PC-3 (cell line): ENCODE measurements at places on chromosomes 6 and 20. TPM values are rescaled to one million over a fixed set of nuclear protein-coding genes. Genes with fewer than 3 reads are reported as not detected.

DNA sequence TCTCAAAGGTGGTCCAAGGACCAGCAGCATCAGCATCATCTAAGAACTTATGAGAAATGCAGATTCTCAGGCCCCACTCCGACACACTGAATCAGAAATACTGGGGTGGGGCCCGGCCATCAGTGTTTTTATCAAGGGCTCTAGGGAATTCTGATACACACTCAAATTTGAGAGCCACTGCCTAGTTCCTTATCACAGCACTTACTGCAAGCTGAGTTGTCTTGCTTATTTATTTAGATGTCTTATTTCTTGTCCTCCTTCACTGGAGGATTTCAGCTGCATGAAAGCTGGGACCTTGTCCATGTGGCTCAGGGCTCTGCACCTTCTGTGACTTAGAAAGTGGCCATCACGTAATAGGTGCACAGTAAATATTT is 139.4 kb upstream of the RREB1 start:
- H3K27me3 ChIP-seq, result no peaks in the 10 kb centered on the region
- peaks cover 54% of the 10 kb centered on the region for H3K4me1 ChIP-seq
- H3K4me3 ChIP-seq, result no peak overlapping the region
- H3K27ac ChIP-seq, result peak overlapping the region; percentile 85
- DNase-seq, result no peak
- H3K36me3 ChIP-seq, result no peaks in the 10 kb centered on the region

GRCh38 chr6:156974830-156975261 is 197.7 kb downstream of the ARID1B start:
- no peak for DNase-seq
- H3K27ac ChIP-seq, result no peak overlapping the region
- no peak overlapping the region for H3K4me3 ChIP-seq
- H3K36me3 ChIP-seq, result no peaks in the 10 kb centered on the region
- no peaks in the 10 kb centered on the region for H3K27me3 ChIP-seq

FAM209B gene
- total RNA-seq, result 0.58 TPM in 1 of 2 replicates, not detected in the other

DNA sequence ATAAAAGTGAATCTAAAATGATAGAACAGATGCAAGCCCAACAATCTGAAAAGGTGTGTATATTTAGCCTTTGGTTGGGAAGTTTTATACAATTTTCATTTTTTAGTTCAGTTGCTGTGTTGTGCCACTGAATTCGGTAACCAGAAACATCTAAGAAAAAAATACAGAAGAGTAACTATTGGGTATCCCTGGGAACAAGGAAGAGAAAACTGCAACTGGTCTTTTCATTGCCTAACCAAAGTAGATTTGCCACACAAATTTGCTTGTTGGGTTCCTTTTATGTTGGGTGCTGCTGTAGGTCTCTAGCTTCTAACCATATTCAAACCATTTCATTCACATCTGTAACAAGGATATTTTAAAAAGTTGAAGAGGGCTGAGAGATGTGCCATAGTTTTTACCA is 2.8 kb upstream of the TMEM30A start:
- no peak for DNase-seq
- no peak overlapping the region for H3K4me3 ChIP-seq
- peaks cover 3% of the 10 kb centered on the region; the same call in 1 of the 2 replicates for H3K4me1 ChIP-seq

- no peak overlapping the region for H3K27ac ChIP-seq
- no peak overlapping the region for H3K4me3 ChIP-seq
- H3K36me3 ChIP-seq, result peaks cover 44% of the 10 kb centered on the region
- no peaks in the 10 kb centered on the region for H3K27me3 ChIP-seq
- no peaks in the 10 kb centered on the region for H3K4me1 ChIP-seq
Observed at GRCh38 chr6:3109761-3110160, 8.8 kb upstream of the BPHL start.

DNA sequence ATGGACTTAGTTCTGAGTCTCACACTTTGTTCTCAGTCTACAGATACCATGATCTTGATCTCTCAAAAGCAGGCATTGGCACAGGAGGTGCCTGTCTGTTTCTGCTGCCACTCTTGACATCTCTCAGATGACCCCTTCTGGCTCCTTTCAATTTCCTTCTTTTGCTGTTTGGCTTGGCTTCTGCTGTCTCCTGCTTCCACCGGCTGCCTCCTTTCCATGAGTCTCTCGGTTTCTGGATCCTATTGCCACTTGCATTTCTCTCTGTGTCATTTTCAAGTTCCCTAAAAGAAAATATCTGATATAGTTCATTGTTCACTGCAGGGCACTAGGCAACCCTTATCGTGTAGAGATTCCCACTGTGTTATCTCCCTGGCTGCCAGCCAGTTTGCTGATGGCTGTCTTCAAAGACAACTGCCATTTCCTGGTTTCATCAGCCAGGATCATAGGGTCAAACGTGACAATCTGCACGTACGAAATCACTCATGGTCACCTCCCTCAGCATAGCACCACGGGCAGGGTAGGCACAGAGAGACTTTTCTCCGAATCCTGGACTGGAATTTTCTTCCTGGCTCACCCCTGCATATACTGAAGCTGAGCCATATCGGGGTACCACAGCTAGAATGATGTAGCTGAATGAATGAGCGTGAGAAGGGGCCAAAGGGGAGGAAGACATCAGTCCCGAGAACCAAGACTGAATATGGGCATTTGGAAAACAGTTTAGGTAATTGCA is 144.6 kb upstream of the TMEM170B start:
- H3K36me3 ChIP-seq, result no peaks in the 10 kb centered on the region
- no peak overlapping the region for H3K27ac ChIP-seq
- no peak overlapping the region for H3K4me3 ChIP-seq
- H3K27me3 ChIP-seq, result no peaks in the 10 kb centered on the region
- H3K4me1 ChIP-seq, result peaks cover 24% of the 10 kb centered on the region
- DNase-seq, result no peak

GRCh38 chr6:156727715-156728385 is 49.3 kb upstream of the ARID1B start:
- H3K27ac ChIP-seq, result no peak overlapping the region
- no peak overlapping the region for H3K4me3 ChIP-seq
- peaks cover 11% of the 10 kb centered on the region; the same call in 1 of the 2 replicates for H3K4me1 ChIP-seq
- H3K36me3 ChIP-seq, result no peaks in the 10 kb centered on the region
- DNase-seq, result no peak
- H3K27me3 ChIP-seq, result no peaks in the 10 kb centered on the region

TGM3 gene
- not detected in 2 replicates for total RNA-seq

TRIM15 gene
- not detected in 2 replicates for total RNA-seq

SAMD3 gene
- total RNA-seq, result not detected in 2 replicates

- no peak for DNase-seq
- H3K4me1 ChIP-seq, result no peaks in the 10 kb centered on the region
- no peak overlapping the region for H3K27ac ChIP-seq
- no peak overlapping the region for H3K4me3 ChIP-seq
Observed at GRCh38 chr6:133697185-133697584, 191.7 kb upstream of the TCF21 start.

DNA sequence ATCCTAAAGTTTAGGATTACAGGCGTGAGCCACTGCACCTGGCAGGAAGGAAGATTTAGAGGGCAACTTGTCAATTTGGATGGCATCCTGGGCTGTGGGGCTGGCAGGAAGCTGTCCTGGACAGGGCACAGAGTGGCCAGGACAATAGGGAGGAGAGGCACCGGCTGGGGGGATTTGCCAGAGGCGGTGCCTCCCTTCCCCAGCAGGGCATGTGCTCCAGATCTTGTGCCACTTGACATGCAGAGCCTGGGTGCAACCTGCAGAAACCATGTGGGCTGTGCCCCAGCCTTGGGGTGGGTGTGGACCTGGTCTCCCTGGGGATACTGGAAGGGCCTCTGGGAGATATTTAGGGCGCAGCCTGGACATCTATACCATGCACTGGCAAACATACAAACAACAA is 58.6 kb upstream of the EEF1A1 start:
- H3K27me3 ChIP-seq, result no peaks in the 10 kb centered on the region
- H3K36me3 ChIP-seq, result no peaks in the 10 kb centered on the region
- peak overlapping the region; percentile 99 for H3K27ac ChIP-seq
- no peak overlapping the region for H3K4me3 ChIP-seq
- H3K4me1 ChIP-seq, result peaks cover 26% of the 10 kb centered on the region

DNA sequence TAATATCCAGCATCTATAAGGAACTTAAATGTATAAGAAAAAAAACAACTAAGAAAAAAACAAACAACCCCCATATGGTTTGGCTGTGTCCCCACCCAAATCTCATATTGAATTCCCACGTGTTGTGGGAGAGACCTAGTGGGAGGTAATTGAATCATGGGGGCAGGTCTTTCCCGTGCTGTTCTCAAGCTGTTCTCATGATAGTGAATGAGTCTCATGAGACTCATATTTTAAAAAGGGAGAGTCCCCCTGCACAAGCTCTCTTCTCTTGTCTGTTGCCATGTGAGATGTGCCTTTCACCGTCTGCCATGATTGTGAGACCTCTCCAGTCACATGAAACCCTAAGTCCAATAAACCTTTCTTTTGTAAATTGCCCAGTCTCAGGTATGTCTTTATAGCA is 105.7 kb upstream of the GJE1 start:
- no peaks in the 10 kb centered on the region for H3K36me3 ChIP-seq
- no peak for DNase-seq
- peaks cover 14% of the 10 kb centered on the region for H3K4me1 ChIP-seq
- no peaks in the 10 kb centered on the region for H3K27me3 ChIP-seq

DNA sequence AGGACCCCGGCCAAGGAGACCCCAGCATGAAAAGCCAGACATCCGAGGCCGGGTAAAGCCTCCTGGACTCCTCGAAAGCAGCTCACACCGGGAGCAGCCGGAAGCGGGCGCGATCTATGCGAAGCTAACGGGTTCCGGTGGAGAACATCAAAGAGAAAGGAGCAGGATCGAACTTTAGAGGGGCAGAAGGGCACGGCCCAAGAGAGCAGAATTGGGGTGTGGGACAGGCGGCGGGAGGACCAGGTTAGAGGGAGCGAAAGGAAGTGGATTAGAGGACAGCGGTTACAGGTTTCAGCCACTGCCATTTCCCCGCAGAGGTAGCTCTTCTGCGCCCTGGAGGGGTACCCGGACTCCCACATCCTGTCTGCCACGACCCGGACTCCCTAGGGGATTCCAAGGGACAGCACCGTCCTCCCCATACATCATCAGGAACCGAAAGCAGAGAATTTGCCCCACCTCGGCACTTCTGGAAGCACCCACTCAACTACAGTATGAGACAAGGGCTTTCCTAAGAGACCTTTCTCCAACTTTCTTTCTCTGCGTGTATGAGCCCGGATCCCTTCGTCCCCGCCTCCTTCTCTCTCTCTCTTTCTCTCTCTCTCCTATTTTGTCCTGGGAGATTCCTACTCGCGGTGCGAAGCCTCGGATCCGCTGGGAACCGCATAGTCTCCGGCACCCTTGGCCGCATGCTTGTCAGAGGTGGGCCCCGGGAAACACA is 507 bp upstream of the VGLL2 start:
- no peaks in the 10 kb centered on the region for H3K4me1 ChIP-seq
- no peak for DNase-seq
- no peaks in the 10 kb centered on the region for H3K36me3 ChIP-seq
- H3K27ac ChIP-seq, result no peak overlapping the region
- peaks cover 88% of the 10 kb centered on the region for H3K27me3 ChIP-seq

DNA sequence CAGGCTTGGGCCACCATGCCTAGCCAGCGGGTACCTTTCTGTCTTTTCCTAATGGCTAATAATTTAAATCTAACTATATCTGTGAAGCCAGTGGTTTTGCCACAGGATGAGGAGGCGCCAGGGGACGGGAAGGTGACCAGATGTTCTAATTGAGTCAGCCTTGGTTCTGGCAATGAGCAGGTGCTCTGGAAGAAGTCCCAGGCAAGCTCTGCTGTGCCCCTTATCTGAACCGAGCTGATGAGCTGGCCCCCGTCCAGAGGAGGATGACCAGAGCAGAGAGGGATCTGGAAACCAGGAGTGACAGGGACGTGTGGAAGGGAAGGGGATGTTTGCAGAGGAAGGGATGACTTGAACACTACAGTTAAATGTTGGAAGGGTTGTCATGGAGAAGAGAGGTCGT is 46.7 kb downstream of the SLC35D3 start:
- H3K4me3 ChIP-seq, result no peak overlapping the region
- peak; percentile 30 for DNase-seq
- H3K36me3 ChIP-seq, result no peaks in the 10 kb centered on the region
- H3K4me1 ChIP-seq, result peaks cover 22% of the 10 kb centered on the region
- peak overlapping the region; percentile 96 for H3K27ac ChIP-seq

- no peaks in the 10 kb centered on the region for H3K36me3 ChIP-seq
- H3K27ac ChIP-seq, result no peak overlapping the region
- H3K4me1 ChIP-seq, result no peaks in the 10 kb centered on the region
- H3K4me3 ChIP-seq, result no peak overlapping the region
- no peaks in the 10 kb centered on the region for H3K27me3 ChIP-seq
Observed at GRCh38 chr6:70479236-70479635, 65.9 kb downstream of the FAM135A start.
